ENCODE measurements at places on chromosomes 2 and 18.

DNA sequence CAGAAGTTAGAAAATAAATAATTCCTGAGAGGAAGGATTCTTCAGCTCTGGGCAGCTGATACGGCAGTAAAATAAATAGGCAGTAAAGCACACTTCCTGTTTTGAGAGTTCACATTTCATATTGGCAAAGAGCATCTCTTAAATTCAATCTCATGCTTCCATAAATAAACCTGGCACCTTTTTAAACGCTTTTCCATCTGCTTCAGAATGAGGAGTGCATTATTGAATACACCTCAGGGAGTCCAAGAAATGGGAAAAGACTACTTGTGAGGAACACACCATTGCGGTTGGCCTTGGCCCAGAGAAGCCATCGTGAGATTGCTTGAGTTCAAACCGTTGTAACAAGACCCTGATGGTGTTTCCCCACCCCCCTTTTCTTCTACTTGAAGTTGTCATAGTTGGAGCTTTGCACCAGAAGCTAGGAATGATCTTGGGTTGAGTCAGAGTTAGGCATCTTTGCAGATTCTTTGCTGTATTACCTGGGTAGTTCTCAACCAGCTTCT, 123.9 kb downstream of the RDH14 start:
- no peak for DNase-seq

- DNase-seq = no peak
These were observed 64.7 kb downstream of the FBXO15 start for GRCh38 chr18:74082742-74083556.

DNA sequence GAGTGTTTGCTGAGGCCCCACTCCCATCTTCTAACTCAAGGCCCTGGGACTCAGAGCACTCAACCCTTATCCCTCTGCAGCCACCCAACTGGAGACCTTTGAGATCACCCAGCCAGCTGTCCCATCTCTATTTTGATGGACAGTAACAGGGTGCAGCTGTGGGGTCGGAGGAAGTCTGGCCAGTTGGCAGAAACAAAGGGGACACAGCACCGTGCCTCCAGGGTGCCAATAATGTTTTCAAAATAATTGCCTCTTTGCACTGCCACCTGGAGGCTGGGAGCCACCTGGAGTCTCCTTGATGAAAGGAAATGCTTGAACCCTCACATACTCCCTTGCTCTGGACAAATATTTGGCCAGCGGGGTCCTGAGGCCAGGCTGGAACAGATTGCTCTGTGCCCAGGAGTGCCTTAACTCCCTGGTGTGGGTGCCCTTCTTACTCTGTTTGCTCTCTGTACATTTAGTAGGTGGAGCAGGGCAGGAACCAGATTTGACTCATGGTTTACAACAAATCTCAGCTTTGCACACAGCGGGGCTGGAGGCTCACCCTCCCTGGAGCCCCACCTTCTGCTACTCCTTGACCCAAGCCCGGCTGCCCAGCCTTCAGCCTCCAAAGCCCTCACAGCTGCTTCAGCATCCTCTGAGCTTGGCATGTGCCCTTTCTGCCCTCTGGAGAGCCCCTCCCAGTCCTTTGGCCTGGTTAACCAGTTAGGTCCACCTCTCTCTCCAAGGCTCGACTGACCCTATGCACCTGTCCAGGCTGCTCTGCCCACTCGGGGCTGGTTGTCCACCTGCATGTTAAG, 17.2 kb downstream of the MAL start:
- DNase-seq = no peak

- no peak for DNase-seq
These were observed 76.5 kb downstream of the CCDC102B start for GRCh38 chr18:68874361-68874760.

- DNase-seq = no peak
These were observed 235.2 kb downstream of the SH3RF3 start for GRCh38 chr2:109364217-109364616.

DNA sequence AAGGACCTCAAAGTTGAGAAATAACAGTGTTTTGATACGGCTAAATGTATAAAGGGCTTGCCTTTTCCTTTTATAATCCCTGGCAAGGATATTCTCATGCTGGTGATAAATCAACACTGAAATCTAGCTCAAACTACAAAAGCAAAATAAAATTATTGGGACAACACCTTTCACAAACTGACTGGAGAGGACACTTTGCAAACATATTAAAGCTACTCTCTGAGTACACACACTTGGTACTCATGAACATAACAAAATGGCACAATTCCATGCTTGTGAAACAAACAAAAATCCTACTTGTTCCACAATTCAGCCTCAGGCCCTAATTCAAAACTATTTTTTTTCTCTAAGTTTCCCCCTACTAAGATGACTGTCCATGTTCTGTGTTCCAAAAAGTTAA, 305.8 kb downstream of the ETAA1 start:
- no peak for DNase-seq

DNA sequence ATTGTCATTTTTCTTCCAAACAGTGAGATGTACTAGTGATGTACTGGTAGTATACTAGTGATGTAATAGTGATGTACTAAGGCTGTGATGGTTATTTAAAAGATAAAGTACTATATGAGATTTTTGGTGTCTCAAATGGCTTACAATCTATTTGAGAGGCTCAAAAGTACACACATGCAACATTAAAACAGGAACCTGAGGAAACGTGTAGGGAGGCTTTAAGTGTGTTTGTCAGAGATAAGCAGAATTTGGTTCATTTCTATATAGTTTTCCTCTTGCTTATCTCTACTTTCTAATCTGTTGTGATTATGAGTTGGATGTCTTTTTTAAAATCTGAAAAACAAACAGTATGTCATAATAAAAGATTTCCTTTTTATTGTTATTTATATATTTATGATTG, 100.9 kb upstream of the SERTAD2 start:
- DNase-seq = no peak

DNA sequence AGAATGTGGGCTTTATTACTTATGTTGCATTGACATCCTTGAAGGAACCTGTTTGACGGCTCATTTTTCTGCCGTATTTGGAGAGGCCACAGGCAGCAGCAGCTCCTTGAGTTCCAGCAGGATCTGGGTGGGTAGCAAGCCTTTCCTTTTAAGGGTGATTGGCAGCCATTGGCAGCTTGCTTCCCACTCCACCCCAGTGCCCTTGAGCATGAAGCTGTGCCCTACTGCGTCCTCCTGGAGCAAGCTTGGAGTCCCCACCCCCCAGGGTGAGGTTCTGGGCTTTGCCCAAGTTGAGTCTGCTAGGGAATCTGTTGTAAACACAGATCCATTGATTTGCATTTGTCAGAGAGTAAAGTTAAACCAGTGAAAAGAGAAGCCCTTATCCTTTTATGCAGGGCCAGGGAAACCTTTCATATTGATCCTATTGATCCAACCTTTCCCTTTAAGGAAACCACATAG, 9.2 kb downstream of the ONECUT2 start:
- DNase-seq = no peak

- no peak for DNase-seq
These were observed 71.7 kb downstream of the FEZ2 start for GRCh38 chr2:36526226-36526625.

- no peak for DNase-seq
These were observed 133.1 kb upstream of the CCDC195 start for GRCh38 chr2:224849264-224849663.

GRCh38 chr2:979069-979928, 28.6 kb downstream of the SNTG2 start:
- DNase-seq = no peak

DNA sequence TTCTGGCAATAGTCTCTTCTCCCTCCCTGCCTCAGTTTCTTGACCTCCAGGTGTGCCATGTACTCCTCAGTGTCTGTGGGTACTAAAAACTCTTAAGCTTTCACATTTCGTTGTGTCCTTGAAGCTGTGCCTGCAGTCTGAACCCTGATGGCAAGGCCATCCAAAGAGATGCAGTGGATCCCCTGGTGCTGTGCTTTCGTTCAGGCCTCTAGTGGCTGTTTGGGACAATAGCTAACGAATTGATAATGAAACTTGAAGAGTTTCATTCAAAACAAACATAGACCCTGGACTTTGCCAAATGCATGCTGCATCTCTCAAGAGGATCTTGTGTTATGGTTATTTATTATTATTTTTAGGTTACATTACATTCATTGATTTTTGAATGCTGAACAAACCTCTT, 523.1 kb upstream of the FSIP2 start:
- no peak for DNase-seq

DNA sequence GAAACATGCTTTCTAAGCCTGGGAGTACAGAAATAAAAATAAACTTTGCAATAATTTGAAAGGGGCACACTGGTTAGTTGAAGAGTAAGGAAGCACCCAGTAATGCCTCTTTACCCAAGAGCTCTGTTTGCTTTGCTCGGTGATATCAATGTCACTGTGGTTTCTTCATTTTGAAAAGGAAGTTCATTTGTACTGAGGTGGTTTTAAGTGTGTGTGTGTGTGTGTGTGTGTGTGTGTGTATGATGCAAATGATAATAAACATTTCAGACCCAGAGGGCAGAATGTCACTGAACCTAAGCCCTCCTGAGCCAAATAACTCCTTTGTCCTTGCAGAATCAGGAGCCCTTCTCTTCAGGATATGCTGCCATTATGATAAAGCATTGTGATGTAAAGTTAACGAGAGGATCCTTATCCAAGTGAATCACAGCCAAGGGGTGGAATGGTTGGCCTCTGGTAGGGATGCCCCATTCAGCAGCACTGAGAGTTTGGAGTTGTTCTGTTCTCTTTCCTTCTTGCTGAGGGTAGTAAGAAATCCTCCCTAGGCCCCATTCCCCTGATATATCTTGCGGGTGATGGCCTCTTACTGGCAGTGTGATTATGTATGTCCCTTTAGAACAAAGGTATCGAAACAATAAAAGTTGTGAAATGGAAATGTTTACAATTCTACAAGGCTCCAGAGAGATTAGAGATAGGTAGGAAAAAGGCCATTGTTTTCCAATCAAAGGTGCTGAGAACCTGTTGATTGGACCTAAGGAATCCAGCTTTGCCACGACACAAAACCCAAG, 7.6 kb downstream of the ITGA6 start:
- DNase-seq = no peak

DNA sequence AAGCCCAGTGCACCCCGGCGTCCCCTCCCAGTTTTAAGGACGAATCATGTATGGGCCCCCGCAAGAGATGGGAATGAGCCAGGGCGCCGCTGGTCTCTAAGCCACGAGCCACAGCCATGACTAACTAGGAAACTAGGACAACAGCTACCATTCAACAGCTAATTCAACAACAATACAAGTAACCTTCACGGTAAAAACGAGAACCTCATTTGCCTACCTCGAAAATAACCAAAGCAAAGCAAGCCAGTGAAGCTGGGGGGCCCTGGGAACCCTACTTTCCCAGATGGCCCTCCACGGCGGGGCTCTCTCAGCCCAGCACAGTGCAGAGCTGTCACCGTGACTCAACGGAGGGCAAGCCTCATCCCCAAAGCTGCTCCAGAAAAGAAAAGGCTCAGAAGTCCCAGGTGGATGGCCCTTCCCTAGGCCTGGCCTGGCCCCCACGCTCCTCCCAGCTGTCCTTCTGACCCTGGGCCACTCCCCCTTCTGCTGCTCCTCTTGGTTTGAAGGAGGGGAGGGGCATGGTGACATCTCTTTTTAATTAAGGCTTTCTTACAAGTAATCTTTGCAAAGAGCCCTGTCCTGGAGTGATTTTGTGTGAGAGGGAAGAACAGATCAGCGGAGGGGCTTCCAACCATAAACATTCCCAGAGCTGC, 126.3 kb downstream of the HDAC4 start:
- DNase-seq = peak; percentile 67

DNA sequence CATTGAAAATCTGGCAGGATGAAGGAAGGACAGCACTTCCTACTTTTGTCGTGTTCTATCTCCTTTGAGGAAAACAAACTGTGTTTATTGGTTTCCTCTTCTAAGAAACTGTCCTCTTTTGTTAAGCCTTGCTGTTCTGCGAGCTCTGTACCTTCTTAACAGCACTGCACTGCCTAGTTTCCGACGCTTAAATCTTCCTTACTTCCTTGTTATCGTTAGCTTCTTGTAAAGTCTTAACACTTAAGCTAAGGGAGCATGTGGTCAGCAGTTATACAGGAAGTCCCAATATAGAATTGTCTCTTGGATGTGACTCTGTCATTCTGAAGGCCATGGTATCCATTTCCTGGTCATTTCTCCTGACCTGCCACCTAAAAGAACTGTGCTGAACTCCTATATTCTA, 552.8 kb upstream of the NRP2 start:
- no peak for DNase-seq

DNA sequence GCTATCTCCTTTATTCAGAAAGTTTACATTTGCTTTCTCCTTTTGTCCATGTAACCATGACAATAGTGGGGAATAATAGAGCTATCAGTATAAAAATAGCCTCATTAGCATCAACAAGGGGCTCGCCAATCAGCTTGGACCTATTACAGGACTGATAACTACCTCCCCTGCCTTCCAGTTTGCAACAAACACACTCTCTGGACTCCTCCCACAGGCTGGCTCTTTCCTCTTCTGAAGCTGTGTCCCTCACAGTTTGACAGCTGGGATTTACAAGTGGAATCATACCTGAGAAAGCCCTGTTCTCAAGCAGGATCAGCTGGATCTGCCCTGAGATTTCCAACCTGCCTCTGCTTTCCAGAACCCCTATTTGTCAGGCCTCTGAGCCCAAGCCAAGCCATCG, 162.5 kb downstream of the GRB14 start:
- DNase-seq = no peak

DNA sequence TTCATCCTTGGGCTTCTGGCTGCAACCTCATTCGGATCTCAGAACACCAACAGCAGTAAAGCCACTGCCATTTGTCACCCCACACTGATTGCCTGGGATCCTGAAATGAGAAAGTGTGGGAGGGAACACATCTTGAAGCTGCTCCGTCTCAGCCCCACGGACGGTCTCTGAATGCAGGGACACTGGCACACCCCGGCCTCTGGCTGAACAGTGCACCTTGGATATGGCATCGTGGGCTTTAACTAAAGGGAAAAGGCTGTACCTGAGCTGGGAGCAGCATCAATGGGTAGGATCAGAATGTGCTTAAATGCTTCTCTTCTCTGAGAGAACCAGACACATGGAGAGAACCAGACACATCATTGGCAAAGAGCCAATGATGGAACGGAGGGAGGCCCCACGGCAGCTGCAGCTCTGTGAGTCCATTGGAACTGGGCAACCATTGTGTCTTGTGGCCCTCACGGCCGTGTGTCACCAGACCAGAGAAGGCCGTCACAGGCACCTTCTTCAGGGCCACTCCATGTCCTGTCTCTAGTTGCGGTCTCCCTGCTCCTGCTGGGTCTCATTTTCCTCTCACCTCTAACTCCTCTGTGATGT, 193.4 kb upstream of the MYT1L start:
- no peak for DNase-seq

DNA sequence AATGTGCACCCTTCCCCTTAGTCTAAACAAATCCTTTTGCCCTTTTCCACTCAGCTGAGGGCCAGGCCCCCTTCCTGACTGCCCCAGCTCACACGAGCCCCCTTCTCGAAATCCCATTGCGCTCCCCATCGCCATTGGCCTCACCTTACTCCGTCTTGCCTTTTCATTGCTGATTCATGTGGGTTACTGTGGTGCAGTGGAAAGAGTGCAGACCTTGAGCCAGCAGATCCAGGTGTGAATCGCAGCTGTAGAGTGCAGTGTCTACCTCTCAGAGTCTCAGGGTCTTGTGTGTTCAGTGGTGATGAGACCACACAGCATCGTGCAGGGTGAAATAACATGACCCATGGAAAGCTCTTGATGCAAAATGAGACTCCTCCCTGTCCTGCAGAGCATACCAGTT, 132.4 kb upstream of the APCDD1 start:
- DNase-seq = no peak

- DNase-seq = no peak
These were observed 14.3 kb downstream of the SULT1C4 start for GRCh38 chr2:108392029-108392428.
